ENCODE measurements at places on chromosomes 7 and 10.
A peak's percentile ranks its signal among the peaks of the same experiment; 100 is the strongest.

DNA sequence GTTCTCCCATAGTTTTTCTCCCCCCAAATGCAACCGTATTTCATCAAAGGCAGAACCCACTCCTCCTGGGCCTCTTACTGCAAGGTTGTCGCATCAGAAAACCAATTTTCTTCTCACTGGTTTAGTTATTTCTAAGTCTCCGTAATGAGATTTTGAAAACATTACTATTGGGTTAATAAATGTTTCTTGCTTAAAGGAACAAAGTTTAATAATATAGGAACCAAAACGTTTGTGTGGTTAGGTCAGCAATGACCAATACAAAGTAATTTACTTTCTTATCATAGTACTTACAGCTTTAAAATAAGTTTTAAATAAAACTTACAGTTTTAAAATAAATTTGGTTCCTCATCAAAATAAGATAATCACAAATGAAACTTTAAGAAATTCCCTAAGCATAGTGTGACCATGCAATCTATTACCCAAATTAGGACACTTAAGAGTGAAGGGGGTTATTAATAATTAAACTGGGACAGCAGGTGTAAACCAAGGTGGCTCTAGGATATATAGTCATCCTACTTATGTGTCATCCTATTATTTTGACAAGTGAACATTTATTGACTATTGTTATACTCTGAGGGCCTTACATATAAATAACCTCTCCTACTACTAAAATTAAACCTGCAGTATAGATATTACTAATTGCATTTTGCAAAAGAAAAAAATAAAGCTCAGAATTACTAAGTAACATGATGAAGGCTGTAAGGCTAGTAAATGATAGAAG lies 415.4 kb upstream of the LRRN3 start:
- DNase-seq, result no peak

DNA sequence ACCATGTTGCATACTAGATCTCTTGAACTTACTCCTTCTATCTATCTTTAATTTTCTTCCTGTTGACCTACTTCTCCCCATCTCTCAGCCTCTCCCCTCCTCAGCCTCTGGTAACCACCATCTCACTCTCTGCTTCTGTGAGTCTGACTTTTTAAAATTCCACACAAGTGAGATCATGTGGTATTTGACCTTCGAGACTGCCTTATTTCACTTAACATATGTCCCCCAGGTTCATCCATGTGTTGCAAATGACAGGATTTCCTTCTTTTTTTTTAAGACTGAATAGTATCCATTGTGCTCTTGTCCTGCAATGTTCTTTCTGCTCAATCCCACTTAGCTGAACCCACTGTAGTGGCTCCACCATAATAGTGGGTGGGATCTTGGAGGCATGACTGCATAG lies 51.4 kb upstream of the DNAJC1 start:
- DNase-seq, result no peak

DNA sequence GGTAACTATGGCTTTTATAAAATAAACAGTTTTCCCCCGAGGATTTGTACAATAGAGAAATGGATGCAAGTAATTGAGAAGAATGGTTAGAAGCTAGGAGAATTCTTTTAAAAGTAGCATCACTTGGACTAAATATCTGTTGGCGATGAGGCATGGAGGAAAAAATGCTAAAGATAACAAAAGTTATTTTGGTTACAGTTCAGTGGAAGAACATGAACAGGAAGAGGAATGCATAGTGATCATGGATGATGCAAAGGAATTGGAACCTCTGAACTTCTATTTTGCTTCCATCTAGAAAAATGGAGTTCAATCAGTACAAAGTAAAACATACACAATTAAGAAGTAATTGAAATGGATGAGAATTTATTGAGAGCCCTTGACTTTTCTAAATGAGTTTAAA lies 32.9 kb downstream of the ENTPD1 start:
- no peak for DNase-seq

- DNase-seq, result no peak
These were observed 9.0 kb downstream of the SFXN3 start for GRCh38 chr10:101040061-101040460.

- DNase-seq, result no peak
These were observed 213.5 kb upstream of the ZNF32 start for GRCh38 chr10:43861966-43862751.

DNA sequence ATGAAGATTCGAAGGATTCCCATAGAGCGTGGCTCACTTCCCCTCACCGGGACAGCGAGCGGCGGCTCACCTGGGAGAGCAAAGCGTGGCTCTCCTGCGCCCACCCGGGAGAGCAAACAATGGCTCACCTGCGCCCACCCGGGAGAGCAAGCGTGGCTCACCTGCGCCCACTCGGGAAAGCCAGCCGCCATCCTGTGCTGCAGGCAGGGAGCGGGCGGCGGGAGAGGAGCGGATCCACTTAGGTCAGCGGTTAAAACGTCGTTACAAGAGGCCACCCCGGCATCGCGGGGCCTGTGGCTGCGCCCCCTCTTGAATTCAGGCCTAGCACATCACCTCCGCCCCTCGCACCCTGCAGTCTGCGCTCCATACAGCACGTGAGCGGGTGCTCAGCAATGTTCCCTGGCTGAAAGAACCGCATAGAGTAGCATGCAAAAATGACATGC lies 461 bp upstream of the FIGNL1 start:
- DNase-seq, result peak; percentile 35

DNA sequence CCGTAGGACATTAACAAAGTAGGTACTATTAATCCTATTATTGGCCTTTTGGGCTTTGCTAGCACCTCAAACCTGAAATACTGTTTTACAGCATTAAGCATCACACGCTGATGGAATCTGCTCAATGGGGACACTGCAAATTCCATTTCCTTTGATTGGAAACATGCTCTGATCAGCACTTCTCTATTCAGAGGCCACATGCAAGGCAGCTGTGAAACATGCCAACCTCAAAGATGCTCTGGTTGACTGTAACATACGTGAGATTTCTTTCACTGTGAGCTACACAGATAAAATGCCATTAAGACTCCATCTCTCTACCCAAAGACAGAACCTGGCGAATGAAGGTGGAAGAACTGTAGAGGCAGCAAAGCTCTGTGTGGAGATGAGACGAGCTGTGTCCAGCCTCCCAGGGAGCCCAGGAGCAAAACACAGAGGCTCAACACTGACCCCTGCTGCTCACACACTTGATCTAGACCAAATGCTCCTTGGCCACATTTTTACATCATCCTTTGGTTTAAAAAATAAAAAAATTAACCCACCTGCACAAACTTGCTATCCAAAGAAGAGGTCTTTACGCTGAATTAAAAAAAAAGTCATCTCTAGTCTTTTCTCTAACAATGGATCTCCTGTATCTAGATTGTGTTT lies 8.0 kb downstream of the RSU1 start:
- no peak for DNase-seq

DNA sequence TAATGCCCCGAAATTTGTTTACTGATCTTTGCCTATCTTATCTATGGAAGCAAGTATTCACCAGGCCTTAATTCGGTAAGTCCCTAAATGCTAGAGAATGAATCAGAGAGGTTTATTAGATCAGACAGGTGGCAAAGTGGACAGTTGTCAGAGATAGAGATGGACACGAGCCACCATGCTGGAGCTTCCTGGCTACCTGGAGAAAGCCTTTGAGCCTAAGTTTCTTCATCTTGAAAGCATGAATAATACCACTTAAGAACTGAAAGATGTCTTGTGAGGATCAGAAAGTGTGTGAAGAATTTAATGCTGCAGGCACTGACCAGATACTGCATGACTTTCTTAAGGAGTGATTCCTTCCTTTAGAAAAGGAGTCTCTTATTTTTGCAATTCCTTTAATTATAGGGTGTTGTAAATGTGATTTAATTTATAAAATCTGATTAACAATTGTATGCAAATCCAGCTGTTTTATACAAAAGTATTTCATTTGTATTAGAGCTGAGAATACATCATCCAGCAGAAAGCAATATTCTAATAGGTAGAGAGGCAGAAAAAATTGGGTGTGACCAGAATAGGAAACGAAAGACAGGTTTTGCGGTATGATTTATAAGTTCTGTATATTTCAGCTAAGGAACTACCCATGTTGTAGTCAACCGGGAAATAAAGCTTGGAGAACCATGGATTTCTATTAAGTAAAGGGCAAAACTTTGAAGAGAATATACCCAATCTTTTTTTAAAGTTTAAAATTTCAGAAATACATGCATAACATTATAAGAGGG lies 82.7 kb downstream of the SMURF1 start:
- DNase-seq, result no peak

GRCh38 chr7:16905300-16906044 lies 23.7 kb upstream of the AGR3 start:
- no peak for DNase-seq

DNA sequence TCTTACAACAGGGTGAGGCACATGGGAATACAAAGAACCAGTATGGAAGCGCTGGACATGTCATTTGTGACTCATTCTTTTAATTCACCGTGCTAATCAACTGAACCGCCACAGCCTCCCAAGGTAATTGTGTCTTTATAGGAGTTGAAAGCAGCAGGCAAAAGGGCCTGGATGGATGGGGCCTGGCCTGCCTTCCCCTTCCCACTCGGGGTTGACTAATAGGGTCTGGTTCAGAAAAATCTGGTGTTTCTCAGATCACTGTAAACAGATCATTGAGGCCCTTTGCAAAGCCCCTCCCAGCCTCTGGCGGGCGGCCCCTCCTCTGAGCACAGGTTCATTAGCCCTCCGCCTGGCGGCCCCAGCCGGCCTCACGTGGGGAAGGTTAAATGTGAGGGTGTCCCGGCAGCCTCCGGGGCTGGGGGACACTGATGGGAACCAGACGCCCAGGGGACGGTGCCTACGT lies 100.8 kb downstream of the EBF3 start:
- no peak for DNase-seq

GRCh38 chr10:33799281-33799943 lies 464.9 kb upstream of the NRP1 start:
- no peak for DNase-seq

DNA sequence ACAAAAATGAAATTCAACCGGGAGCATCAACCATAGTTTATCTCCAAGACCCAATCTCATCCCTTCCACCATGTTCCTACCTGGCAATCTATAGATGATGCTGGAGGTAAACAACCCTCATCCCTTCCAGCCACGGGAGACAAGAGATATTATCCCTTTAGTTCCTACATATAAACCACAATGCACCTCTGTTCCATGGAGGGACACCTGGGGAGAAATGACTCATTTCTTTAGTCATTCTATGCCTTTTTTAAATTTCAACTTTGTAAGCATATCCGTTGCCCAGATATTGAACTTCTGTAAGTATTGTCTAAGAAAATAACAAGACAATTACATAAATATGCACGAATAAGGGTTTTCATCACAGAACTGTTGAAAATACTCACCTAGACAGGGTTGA lies 15.5 kb upstream of the SFMBT2 start:
- no peak for DNase-seq

DNA sequence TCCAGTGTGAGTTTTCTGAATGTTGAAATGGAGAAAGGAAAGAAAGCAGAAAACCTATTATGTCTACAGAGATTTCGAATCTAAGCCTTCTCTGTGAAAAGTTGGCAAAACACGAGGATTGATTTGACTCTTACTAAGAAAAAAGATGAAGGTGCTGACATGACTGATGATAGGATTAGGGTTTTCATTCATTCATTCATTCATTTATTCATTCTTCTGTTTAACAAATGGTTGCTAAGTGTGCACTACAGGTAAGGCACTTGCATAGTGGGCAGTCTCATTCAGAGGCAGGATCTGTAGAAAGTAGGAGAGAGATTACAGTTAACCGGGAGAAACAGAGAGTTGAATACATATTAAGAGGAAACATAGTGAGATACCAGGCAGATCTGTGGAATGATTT lies 137.1 kb downstream of the ZNF365 start:
- DNase-seq, result no peak

GRCh38 chr7:70032649-70033048 lies 434.4 kb downstream of the AUTS2 start:
- DNase-seq, result no peak

- no peak for DNase-seq
These were observed 2.1 kb downstream of the FAM170B start for GRCh38 chr10:49131507-49132361.

DNA sequence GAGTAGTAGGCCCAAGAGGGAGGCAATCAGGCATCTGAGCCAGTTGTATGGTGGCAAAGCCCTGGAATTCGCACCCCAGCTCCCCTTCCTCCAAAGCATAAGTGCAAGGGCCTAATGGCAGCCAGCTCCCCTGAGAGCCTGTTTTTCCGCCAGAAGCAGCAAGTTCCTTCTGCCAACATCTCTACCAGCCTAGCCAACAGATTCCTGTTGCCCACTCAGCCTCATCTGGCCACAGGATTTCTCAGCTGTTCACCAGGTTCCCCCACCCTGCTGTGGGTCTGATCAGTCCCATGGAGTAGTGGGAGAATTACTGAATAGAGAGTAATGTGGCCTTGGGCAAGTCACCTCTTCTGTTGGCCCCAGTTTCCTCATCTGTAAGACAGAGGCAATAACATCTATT lies 186.2 kb upstream of the PDE1C start:
- DNase-seq, result no peak

DNA sequence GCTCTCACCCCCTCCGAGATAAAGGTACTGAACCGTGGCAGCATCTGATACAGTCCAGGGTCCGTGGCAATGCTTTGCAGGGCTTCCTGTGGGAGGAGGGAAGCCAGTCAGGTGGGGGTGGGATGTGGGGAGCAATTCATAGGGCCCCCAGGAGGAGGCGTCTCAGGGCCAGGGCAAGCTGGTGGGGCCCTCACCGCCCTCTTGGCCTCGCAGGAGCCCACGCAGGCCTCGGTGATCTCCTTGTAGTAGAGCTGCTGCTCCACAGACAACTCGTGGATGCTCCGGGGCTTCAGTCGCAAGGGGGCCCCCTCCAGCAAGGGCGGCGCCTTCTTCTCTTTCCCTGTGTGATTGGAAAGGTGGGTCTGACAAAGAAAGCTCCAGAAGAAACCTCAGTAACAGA lies 7.2 kb downstream of the TAF6 start:
- no peak for DNase-seq

DNA sequence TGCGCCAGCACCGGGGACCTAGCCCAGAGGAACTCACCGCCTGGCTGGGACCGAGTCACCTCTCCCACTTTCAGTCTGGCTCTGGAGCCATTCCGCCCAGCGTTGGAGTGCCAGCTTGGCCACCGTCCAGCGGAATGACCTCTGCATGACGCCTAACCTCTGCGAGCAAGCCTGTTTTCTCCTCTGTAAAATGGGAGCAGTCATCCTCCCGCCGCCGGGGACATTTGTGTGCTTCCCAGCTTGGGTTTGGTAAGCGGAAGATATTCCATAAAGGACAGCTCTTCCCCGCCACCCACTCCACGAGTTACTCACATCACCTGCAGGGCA lies 1.3 kb upstream of the ZCCHC24 start:
- no peak for DNase-seq

- no peak for DNase-seq
These were observed 182.6 kb downstream of the PON1 start for GRCh38 chr7:95141755-95142154.

DNA sequence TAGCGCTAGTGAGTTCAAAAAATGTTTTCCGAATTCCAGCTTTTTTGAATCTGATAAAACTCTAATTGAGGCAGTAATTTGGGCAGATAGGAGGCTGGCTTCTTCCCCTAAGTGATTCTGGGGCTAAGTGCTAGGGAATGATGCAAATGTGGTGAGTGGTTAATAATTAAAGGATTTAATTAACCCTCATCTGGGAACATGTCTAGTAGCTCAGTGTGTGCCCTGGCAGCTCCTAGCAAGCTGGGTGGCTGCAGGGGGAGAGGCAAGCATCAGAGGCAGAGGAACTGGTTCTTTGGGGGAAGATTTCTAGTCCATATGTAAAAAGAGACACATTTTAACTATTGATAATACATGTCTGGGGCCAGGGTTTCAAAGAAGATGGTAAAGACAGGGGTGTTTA lies 354.5 kb downstream of the WDR11 start:
- no peak for DNase-seq
